ENCODE measurements at places on chromosomes 7 and 10.

GRCh38 chr7:147394329-147394728 is 1196.2 kb upstream of the C7orf33 start:
- no peak overlapping the region for H3K4me3 ChIP-seq
- H3K36me3 ChIP-seq: no peaks in the 10 kb centered on the region
- no peaks in the 10 kb centered on the region for H3K27me3 ChIP-seq
- no peak for DNase-seq
- H3K4me1 ChIP-seq: no peaks in the 10 kb centered on the region

DNA sequence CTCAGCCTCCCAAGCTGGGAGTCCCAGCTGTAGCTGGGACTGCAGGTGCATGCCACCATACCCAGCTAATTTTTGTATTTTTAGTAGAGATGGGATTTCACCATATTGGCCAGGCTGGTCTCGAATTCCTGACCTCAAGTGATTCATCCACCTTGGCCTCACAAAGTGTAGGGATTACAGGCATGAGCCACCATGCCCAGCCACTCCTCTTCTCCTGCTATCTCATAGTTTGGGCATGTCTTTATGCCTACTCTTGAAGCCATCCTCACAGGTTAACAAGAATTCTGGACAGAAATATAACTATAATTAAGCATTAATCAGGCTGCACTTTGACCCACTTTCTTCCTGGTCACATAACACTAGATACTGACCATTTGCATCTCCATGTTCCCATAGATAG is 28.6 kb upstream of the C10orf67 start:
- no peaks in the 10 kb centered on the region for H3K36me3 ChIP-seq
- no peak overlapping the region for H3K27ac ChIP-seq
- DNase-seq: no peak
- H3K4me3 ChIP-seq: no peak overlapping the region
- no peaks in the 10 kb centered on the region for H3K4me1 ChIP-seq
- no peaks in the 10 kb centered on the region for H3K27me3 ChIP-seq

- H3K36me3 ChIP-seq: peaks cover 75% of the 10 kb centered on the region
- no peak overlapping the region for H3K4me3 ChIP-seq
- DNase-seq: no peak
- H3K4me1 ChIP-seq: peaks cover 68% of the 10 kb centered on the region
Measured at GRCh38 chr7:45084336-45084735, 4.4 kb downstream of the NACAD start.

- no peaks in the 10 kb centered on the region for H3K27me3 ChIP-seq
- no peaks in the 10 kb centered on the region for H3K36me3 ChIP-seq
- H3K4me3 ChIP-seq: no peak overlapping the region
- no peak overlapping the region for H3K27ac ChIP-seq
- no peak for DNase-seq
Measured at GRCh38 chr10:44569193-44570091, 184.5 kb upstream of the CXCL12 start.

DNA sequence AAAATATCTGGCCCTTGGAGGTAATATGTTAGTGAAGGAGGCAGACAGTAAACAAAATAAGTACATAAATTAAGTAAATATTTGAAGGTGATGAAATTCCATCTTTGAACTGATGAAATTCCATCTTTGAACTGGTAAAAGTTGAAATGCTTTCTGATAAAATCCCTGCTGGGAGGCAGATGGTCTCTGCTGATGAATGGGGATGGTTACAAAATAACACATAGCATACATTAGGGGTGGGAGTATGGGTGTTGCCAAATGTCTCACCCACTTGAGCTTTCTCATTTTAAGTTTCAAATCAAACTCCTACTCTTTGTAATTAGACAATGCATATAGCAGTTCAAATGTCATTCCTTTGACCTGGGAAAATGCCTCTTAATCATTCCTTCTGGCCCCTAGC is 77.5 kb upstream of the SORCS3 start:
- no peak overlapping the region for H3K4me3 ChIP-seq
- H3K27me3 ChIP-seq: no peaks in the 10 kb centered on the region
- no peak for DNase-seq
- no peak overlapping the region for H3K27ac ChIP-seq

- H3K36me3 ChIP-seq: no peaks in the 10 kb centered on the region
- no peak overlapping the region for H3K27ac ChIP-seq
- no peak overlapping the region for H3K4me3 ChIP-seq
- no peak for DNase-seq
- no peaks in the 10 kb centered on the region for H3K27me3 ChIP-seq
- H3K4me1 ChIP-seq: peaks cover 24% of the 10 kb centered on the region
Measured at GRCh38 chr10:70592746-70593512, 9.6 kb downstream of the PRF1 start.

DNA sequence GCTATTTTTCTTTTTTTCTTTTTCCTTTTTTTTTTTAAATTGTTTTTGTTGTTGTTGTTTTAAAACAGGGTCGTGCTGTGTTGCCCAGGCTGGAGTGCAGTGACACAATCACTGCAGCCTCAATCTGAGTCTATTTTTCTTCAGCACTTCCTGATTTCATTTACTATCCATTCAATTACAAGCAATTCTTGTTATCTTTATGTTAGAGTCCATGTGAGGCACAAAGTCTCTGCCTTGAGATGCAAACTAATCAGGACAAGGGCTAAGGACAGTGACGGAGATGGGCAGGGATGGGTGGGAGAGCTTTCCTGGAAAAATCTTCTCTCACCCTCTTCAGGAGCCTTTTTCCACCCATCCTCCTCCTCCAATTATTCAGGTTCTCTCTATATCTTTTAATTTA is 157.3 kb upstream of the AUTS2 start:
- H3K4me3 ChIP-seq: no peak overlapping the region
- no peaks in the 10 kb centered on the region for H3K27me3 ChIP-seq
- H3K4me1 ChIP-seq: peaks cover 9% of the 10 kb centered on the region
- no peak for DNase-seq
- H3K36me3 ChIP-seq: no peaks in the 10 kb centered on the region

GRCh38 chr10:5565205-5565545 is 40.4 kb downstream of the CALML3 start:
- no peak overlapping the region for H3K4me3 ChIP-seq
- H3K27ac ChIP-seq: no peak overlapping the region
- DNase-seq: no peak

GRCh38 chr7:2663960-2664359 is 24.0 kb upstream of the AMZ1 start:
- H3K4me1 ChIP-seq: peaks cover 57% of the 10 kb centered on the region
- DNase-seq: no peak
- no peaks in the 10 kb centered on the region for H3K27me3 ChIP-seq

DNA sequence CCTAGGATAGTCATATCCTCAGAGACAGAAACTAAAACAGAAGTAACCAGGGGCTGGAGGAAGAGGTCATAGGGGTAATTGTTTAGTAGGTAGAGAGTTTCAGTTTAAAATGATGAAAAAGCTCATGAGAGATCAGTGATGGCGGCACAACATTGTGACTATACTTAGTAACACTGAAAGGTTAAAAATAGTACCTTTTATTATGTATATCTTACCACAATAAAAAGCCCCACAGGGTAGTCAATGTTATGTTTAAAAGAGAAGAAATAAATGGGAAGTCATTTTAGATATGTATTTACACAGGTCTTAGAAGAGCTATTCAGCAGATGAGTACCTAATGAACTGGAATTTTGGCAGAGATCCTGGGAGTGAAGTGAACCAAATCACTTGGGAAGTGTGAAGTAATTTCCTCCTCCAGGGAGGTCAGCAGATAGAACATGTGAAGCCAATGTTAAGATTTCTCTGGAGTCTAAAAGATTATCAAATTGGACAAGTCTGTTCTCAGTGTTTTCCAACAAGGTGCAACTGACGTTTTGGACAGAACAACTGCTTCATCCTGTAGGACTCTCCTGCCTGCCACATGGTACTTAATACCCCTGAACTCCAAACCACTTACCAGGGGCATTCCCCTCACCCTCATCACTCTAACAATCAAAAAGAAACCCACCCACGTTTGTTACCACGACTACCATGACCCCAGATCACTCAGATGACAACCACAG is 6.4 kb downstream of the CDCA7L start:
- no peak overlapping the region for H3K27ac ChIP-seq

- DNase-seq: no peak
- no peaks in the 10 kb centered on the region for H3K36me3 ChIP-seq
- H3K27ac ChIP-seq: peak overlapping the region; percentile 97
- H3K4me1 ChIP-seq: peaks cover 7% of the 10 kb centered on the region
- no peaks in the 10 kb centered on the region for H3K27me3 ChIP-seq
Measured at GRCh38 chr10:21518641-21519396, 6.7 kb downstream of the SKIDA1 start.

All from spinal cord (tissue), 10 donors.